Fibroblast of pulmonary artery (primary cell): ENCODE measurements at places on chromosomes 7 and 10.

DNA sequence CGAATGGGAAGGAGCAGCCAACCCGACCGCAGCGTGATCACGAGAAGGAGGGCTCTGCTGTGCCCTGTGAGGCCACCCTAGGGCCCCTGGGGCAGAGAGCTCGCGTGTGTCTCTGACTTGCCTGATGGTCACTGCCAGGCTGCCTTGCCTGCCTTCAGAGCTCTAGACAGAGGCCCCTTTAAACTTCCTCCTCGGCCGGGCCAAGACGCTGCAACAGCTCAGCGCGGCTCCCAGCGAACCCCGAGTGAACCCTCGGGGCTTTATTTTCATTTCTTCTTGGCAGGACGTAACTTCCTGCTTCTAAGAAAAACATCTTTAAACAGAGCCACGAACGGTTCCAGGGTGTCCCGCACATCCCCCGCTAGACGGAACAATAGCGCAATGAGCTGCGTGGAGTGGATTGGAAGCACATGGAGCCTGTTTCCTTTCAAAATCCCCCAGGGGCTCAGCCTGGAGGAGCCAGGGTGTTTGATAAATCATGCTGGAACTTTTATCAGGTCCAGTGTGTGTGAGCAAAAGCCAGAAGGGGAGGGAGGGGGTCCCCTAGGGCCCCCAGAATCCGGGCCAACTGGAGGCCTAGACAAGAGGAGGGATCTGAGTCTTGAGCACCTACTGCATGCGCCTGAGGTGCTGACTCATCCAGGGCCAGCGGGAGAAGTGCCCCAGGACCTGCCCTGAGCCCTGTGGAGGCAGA lies 134.1 kb upstream of the GDF10 start:
- peak; percentile 92 for DNase-seq

DNA sequence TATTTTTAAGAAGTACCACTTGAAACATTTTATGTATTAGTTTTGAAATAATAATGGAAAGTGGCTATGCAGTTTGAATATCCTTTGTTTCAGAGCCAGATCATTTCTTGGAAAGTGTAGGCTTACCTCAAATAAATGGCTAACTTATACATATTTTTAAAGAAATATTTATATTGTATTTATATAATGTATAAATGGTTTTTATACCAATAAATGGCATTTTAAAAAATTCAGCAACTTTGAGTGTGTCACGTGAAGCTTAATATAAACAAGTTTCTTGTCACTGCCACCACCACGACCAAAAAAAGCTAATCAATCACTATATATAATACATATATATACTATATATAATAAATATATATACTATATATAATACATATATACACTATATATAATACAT lies 4.8 kb downstream of the IL6 start:
- peak; percentile 17 for DNase-seq

GRCh38 chr7:375321-375831 lies 85.4 kb downstream of the FOXL3 start:
- no peak for DNase-seq

- no peak for DNase-seq
Observed at GRCh38 chr7:151078233-151079040, 2.2 kb downstream of the FASTK start.

- no peak for DNase-seq
Observed at GRCh38 chr10:132970641-132971438, 28.5 kb upstream of the CFAP46 start.

- no peak for DNase-seq
Observed at GRCh38 chr7:54559401-54559800, 17.2 kb downstream of the VSTM2A start.

- no peak for DNase-seq
Observed at GRCh38 chr10:109892931-109893330, 30.4 kb downstream of the XPNPEP1 start.

- peak; percentile 47 for DNase-seq
Observed at GRCh38 chr7:32507414-32507813, 12.1 kb downstream of the AVL9 start.

- DNase-seq, result no peak
Observed at GRCh38 chr7:155120460-155120859, 50.3 kb downstream of the HTR5A start.

DNA sequence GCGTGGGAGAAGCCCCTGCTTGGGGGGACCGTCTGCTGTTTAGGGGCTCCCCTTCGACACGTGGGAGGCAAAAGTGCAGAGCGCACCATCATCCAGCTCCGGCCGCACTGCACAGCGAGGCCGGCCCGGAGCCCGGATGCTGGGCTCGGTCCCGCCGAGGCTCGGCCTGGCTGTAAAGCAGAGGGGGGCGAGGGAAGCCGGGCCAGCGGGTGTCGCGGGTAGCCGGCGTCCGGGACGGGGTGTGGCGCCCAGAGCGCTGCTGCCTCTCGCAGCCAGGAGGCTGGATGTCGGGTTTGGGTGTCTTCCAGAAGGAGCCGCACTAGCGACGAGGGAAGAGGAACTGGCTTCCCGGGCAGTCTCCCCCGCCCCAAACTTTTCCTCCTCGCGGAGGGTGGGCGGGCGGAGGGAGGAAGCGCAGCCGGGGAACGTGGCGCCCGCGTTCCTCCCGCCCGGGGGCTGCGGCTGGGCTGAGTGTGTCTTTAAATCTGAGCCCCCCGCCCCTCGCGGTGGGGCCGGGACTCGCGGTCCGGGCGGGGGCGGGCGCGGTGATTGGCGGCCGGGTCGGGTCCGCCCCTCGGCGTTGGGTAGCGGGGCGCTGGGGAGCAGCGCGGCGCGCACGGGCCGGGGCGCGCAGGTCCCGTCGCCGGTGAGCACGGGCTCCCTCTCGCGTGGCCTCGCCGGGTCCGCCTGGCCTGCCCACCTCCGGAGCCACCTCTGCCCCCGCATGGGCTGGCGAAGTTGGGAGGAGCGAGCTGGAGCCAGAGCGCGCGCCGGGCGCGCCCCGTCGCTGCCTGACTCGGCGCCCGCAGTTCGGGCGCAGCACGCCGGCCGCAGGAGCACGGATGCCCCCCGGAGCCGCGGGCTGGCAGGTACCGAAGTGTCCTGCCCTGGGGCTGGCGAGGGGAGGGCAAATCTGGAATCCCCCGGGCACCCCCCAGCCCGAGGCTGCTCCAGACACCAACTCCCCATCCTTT lies at the start of gene PALD1:
Gene PALD1, plus strand, starts transcription at position 577 of the 974 bp plus-strand sequence. CDS start 47,185 bp downstream, outside the sequence.
- peak; percentile 5 for DNase-seq

DNA sequence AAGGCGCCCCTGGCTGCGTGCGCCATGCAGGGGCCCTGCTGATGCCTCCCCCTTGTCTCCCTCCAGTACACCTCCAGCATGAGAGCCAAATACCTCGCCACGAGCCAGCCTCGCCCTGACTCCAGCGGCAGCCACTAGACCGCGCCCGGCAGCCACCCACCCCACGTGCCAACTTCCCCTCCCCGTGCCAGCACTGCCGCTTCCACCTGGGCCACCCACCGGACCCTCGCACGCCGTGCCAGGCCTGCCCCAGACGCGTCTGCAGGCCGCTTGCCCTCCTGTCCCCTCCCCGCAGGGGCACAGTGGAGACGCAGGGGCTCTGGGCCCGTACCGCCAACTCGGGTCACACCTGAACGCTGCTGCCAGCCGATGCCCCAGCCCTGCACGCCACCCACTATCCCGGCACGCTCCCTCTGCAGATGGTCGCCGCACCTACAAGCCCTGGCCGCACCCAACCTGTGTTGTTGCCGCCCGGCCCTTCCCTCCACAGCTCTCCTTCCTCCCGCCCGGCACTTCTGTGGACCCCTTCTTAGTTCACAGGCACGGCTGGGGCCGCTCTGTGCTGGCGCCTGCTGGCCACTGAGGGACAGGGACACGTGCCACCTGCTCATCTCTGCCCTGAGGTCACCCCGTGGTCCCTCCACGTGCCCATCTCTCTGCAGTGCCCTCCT lies 26.3 kb upstream of the AMZ1 start:
- DNase-seq, result no peak

DNA sequence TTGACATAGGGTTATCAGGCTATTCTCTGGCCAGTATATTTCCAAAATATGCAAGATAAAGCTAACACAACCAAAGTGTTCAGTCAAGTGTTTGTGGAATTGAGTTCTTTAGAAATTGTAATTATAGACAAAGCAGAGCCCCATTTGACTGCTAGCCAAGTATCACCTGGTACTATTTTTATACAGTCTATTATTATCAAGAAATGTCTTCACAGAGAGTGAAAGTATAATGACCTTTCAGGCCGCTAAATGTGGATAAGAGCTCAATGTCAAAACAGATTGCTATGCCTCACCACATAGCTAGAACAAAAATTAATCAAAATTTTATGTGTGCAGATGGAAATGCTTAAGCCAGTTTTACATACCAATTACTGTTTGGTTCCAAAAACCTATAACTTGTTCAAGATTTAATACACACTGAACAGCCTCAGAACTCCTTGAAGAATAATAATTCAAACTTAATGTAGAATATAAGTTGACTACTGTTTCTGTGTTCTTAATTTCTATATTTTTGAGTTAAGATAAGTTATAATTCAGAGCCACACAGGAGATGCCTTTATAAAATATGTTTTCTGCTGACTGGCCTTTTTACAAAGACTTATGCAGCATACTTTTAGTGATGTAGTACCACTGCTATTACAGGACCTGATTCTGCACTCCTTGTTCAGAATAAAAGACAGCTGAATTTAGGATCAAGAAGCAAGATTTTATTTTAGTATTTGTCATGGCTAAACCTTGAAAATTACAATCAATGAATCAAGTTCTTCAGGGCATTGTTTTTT lies 31.0 kb downstream of the PRPS1L1 start:
- DNase-seq, result no peak

GRCh38 chr10:1123198-1123597 lies 67.0 kb downstream of the WDR37 start:
- DNase-seq, result peak; percentile 80

DNA sequence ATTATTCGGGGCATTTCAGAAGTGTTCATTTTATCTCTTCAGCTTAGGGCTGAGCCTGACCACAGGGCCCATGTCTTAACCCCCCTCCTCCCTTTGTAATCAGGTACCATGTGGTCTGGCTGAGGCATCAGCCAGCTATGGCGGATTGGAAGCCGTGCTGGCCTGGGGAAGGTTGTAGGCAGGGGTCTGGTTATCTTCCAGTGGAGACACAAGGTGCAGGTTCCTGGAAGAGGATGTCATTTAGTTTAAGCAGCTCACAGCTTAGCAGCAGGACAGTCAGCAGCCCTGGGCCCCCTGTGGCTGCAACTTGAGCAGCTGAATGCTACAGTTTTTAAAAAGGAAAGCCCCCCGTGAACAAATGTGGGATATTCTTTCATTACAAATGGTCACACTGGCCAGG lies 22.1 kb downstream of the BAG3 start:
- no peak for DNase-seq

- DNase-seq, result peak; percentile 66
Observed at GRCh38 chr7:113774182-113774807, 144.5 kb downstream of the PPP1R3A start.

DNA sequence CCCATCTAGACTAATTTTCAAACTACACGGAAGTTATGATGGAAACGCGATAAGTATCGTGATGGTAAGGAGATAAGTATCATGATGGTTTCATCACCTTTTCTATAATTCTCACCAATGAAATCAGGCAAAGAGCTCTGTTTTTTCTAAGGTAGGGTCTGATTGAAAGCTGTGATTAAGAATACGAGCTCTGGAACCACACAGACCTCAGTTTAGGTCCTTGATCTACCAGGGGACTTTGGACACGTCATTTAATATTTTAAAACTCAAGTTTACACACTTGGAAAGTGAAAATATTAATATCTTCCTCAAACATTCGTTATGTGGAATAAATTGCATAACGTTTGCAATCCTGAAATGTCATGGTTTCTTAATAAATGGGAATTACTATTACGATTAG lies 538.2 kb upstream of the CELF2 start:
- DNase-seq, result no peak

- DNase-seq, result no peak
Observed at GRCh38 chr10:96131621-96132020, 1.5 kb downstream of the ZNF518A start.

- DNase-seq, result no peak
Observed at GRCh38 chr7:73896454-73896853, 35.5 kb downstream of the TMEM270 start.
